Effector CD8-positive, alpha-beta T cell (primary cell): ENCODE measurements at places on chromosomes 4 and X.

DNA sequence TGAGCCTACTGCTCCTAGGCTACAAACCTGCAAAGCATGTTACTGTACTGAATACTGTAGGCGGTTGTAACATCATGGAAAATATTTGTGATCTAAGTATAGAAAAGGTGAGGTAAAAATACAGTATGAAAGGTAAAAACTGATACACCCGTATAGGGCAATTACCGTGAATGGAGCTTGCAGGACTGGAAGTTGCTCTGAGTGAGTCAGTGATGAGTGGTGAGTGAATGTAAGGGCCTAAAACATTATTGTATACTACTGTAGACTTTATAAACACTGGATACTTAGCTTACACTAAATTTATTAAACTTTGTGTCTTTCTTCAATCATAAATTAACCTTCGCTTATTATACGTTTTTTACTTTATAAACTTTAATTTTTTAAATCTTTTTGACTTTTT lies 3.7 kb downstream of the KIF4A start:
- no peak for DNase-seq

GRCh38 chr4:38868059-38868960 lies 704 bp downstream of the FAM114A1 start:
- no peak for DNase-seq

- no peak for DNase-seq
These were observed 85.5 kb upstream of the TET2 start for GRCh38 chr4:105061136-105061696.

DNA sequence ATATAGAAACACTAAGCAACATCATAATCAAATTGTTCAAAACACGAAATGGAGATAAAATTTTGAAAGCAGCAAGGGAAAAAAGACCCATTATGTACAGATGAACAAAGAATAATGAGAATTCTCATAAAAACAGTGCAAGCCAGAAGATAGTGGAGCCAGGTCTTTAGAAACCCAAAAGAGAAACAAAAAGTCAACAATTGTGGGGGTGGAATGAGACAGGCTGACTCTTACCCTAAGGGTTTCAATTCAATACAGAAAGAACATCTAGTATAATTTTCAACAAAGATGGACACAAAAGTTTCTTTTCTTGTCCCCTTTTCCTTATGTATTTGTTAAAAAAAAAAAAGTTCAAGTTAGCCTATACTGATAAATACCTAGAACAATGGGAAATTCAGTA lies 34.0 kb upstream of the MAGEB2 start:
- DNase-seq, result no peak

GRCh38 chr4:89277412-89277811 lies 30.2 kb downstream of the GPRIN3 start:
- no peak for DNase-seq

GRCh38 chrX:54044877-54045338 lies 635 bp upstream of the PHF8 start:
- DNase-seq, result no peak

GRCh38 chr4:40334591-40335524 lies at the start of gene CHRNA9:
Gene CHRNA9 (plus strand): TSS chr4:40335333. CDS start chr4:40335468, 135 bp downstream.
- DNase-seq, result no peak

DNA sequence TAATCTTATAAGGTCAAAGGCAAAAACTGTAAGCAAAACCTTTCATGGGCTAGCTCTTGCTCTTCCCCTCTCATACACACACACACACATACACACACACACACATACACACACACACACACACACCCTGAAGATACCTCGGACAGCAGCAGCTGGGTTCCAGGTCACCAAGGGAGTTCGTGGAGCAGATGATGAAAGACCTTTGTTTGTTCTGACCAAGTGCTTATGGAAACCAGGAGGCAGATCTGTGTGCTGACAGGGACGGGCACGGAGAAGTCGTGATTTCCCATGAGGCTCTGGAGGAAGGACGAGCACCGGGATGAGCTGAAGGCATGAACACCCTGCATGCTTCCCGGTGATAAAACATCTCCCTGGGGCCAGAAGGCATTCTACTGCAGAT lies 35.4 kb upstream of the CRMP1 start:
- DNase-seq, result no peak

DNA sequence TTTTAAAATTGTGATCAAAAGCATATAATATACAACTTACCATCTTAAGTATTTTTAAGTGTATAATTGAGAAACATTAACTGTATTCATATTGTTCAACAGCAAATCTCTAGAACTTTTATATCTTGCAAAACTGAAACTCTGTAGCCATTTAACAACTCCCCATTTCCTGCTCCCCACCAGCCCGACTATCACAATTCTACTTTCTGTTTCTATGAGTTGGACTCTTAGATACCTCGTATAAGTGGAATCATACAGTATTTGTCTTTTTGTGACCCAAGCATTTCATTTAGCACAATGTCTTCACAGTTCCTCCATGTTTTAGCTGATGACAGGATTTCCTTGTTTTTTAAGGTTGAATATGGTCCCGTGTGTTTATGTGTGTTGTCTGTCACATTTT lies 106.0 kb downstream of the LRBA start:
- no peak for DNase-seq

GRCh38 chr4:18388039-18388438 lies 366.5 kb upstream of the LCORL start:
- DNase-seq, result no peak

- no peak for DNase-seq
These were observed 155.5 kb downstream of the SLC7A11 start for GRCh38 chr4:138086611-138087041.

DNA sequence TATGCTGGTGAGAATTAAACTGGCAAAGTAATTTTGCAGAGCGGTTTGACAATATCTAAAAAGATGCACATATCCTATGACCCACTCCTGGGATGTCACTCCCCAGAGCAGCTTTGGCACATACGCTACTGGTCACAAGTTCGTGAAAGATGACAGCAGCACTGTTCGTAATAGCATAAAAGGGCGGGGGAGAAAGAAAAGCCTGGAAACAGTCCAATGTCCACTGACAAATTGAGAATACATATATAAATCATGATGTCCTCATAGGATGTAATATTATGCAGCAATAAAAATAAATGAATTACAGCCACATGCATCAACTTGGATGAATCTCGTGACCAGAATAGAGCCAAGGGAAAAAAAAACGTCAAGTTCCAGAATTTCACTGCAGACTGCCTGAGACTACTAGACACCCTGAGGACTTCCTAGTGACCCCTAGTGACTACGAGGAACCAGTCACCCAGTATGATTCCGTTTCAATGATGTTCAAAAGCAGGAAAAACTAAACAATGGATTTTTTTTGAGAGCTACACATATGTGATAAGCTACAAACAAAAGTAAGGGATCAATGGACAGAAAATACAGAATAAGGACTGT lies 1.8 kb downstream of the PCSK1N start:
- no peak for DNase-seq

- DNase-seq, result no peak
These were observed 105.7 kb upstream of the PDLIM3 start for GRCh38 chr4:185640811-185641675.

- no peak for DNase-seq
These were observed 579 bp upstream of the GABRA2 start for GRCh38 chr4:46390355-46391058.

DNA sequence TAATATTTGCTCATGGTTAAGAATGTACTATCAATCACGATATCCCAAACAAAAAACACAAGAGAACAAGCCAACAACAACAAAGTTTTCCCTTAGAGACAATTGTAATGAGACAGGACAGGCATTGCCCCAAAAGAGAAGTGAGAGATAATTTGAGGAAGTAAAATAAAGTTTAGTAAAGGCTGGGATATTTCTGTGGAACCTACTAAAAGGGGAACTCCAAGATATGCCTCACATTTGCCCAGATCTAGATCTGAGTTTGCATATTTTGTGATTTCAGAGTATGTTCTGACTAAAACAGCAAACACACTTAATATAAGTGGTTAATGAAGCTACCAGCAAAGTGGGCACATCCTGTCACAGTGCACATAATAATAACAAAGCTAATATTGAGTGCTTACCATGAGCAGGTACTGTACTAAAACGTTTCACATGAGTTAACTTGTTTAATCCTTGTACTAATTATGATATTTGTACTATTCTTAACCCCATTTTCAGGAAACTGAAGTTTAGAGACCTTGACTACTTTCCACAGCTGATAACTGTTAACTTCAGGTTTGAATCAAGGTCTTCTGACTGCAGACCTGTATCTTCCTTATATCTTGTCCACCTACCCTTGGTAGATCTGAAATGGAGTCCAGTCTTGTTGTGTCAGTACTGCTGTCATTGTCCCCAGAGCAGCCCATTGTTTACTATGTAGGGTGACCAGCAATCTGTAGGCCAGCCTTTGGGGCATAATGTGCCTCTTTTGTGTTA lies 26.0 kb upstream of the BMP2K start:
- DNase-seq, result no peak

- no peak for DNase-seq
These were observed 118.2 kb downstream of the EPHA5 start for GRCh38 chr4:65552057-65552456.

DNA sequence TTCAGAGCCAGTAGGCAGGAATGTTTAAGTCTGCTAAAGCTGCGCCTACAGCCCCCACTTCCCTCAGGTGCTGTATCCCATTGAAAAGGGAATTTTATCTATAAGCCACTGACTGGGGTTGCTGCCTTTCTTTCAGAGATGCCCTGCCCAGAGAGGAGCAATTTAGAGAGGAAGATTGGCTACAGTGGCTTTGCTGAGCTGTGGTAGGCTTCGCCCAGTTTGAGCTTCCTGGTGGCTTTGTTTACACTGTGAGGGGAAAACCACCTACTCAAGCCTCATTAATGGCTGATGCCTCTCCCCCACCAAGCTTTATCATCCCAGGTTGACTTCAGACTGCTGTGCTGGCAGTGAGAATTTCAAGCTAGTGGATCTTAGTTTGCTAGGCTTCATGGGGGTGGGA lies 67.7 kb upstream of the PRDM5 start:
- no peak for DNase-seq

GRCh38 chr4:158122501-158122900 lies 50.3 kb downstream of the GASK1B start:
- no peak for DNase-seq

- DNase-seq, result no peak
These were observed 25.0 kb downstream of the AFF1 start for GRCh38 chr4:86959588-86960500.

- no peak for DNase-seq
These were observed 697.4 kb downstream of the TRAM1L1 start for GRCh38 chr4:116387937-116388474.

DNA sequence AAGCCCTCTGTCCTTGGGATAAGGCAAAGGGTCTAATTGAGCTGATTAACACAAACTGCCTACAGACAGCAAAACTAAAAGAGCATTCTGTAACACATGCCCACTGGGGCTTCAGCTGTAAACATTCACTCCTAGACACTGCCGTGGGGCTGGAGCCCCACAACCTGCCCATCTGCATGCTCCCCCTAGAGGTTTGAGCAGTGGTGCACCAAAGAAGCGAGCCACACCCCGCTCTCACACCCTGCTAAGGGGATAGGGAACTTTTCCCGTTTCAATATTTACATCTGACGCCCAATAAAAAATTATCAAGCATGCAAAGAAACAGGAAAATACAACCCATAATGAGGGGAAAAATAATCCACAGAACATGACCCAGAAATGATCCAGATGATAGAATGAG lies 46.9 kb upstream of the HSD17B10 start:
- no peak for DNase-seq

DNA sequence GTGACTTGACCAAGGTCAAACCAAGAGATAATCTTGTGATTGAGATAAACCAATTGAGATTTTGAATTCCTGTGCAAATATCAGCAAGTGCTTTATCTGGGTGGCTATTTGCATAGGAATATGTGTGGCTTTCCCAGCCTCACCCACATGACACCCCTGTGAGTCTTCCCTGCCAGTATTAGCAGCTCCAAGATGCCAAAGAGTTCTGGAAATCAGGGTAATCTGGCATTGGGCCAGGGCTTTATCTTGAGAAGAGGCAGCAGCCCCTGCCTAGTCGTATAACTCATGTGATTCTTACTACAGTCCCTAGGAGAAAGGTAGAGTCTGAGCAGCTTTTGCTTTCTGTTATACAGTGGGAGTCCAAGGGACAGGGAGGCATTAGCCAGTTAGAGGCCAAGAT lies 87.7 kb downstream of the RLIM start:
- DNase-seq, result no peak

DNA sequence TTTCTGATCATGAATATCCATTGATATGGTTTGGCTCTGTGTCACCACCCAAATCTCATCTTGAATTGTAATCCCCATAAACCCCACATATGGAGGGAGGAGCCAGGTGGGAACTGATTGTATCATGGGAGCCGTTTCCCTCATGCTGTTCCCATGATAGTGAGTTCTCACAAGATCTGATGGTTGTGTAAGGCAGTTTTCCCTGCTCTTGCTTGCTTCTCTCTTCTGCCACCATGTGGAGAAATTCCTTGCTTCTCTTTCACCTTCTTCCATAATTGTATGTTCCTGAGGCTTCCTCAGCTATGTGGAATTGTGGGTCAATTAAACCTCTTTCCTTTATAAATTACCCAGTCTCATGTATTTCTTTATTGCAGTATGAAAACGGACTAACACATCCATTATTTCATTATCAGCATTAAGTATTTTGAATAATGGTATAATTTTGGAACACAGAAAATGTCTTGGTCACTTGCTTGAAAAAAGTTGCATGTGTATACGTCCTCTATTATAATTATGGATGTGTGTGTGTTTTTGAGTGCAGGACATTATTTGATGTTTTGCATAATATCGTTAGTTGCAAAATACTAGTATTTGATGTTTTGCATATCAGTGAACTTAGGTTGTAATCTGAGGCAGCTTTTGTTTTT lies 334.6 kb downstream of the PCDH10 start:
- DNase-seq, result no peak

GRCh38 chr4:1567808-1568581 lies 116.1 kb downstream of the FAM53A start:
- DNase-seq, result no peak

DNA sequence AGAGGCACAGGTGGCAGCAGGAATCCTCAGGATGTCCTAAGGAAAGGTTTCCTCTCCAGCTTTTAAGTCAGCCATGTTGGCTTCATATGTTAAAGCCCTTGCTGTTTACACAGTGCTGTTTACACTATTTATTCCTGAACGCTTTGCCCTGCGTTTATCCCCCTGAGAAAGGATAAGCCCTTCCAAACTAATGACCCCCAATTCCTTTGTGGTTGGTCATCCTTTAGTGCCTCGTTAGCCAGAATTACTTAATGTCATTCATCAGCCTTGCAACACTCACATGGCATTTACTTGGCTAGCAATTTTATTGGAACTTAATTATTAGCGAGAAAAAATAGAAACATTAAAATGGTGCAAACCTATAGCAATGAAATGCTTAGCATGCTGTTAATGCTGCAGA lies 23.8 kb downstream of the VCX2 start:
- no peak for DNase-seq

GRCh38 chrX:13983734-13984133 lies 46.0 kb downstream of the GEMIN8 start:
- DNase-seq, result no peak

DNA sequence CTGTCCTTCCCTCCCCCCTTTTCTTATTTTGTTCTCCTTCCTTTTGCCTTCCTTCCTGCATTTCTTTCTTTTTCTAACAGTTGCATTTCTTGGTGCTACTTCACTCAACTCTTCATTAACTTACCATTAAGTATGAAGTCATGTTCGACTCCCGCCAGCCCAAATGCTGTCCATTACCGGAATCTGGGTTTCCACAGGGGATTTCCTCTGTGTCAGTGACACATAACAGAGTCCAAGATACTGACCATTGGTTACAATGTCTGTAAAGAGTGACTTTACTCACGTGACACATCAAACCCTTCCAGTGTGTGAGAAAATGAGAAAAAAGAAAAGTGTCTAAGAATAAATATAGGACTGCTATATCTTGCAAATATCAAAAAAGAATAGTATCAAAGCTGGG lies 500.0 kb upstream of the FRG1 start:
- no peak for DNase-seq
